Substantia nigra (tissue), 51 donors: ENCODE measurements at places on chromosomes 6 and 20.
A peak's percentile ranks its signal among the peaks of the same experiment; 100 is the strongest.

DNA sequence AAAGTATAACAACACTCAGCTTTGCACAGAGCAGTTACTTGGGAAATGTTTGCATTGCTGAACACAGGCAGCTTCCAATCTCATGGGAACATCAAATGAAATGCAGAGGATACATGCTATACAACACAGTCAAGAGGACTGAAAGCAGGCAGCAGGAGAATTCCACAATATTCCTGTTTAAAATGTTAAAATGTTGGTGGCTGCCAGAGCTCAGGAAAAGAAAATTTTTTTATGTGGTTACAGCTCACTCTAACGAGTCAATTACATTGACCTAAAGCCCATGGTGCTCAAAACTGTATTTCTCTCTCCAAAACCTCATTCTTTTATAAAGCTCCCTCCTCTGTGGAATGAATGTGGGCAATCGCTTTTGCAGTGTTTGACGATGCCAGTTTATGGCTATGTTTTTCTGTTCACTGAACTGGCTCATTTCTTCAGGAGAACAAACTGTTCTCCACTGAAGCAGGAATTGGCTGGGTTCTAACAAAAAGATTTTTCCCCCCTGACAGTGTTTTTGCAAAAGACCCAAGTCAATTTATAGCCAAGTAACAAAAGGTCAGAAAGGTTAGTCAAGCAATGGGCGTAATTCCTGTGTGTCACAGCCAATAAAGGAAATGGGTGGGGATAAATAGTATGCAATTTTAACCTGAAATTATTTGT lies 69.0 kb downstream of the ZHX3 start:
- DNase-seq, result no peak

GRCh38 chr20:18154342-18154741 lies 16.7 kb downstream of the KAT14 start:
- no peak for DNase-seq

- no peak for DNase-seq
Measured at GRCh38 chr20:4787069-4787468, 65.4 kb downstream of the PRND start.

- DNase-seq, result no peak
Measured at GRCh38 chr6:138659998-138660397, 113.6 kb upstream of the CCDC28A start.

- no peak for DNase-seq
Measured at GRCh38 chr20:36483919-36484808, 57.2 kb upstream of the MYL9 start.

DNA sequence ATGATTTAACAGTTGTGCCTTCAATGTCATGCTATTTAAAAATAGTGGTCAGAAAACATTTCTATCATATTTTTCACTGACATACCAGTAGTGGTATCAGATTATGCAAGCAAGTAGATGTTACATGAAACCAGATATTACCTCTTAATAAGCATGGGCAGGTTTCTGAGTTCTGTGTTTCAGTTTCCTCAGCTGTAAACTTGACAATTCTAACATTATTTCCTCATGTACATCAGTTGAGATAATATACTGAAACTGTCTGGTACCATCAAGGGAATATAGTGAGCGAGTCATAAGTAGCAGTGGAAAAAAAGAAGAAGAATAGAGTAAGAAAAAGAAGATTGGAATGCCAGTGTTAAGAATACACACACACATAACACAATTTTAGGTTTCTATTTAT lies 477.9 kb upstream of the MANEA start:
- DNase-seq, result no peak

DNA sequence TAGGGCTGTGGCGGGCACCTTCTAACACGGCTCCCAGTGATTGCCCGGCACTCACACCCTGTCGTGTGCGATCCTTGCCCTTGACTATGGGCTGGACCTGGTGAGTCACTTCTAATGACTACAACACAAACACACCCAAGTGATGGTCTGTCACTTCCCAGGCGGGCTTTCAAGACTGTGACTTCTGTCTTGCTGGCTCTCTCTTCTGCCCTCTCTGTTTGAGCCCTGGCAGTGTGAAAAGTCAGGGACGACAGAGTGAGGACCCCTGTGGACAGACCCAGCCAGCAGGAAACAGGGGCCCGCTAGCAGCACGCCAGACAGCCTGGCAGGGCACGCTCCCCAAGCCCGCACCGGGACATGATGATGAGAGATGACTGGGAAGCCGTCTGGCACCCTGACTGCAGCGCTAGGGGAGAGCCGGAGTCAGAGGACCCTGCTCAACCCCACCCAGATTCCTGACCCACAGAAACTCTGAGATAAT lies 43.0 kb downstream of the KIF16B start:
- DNase-seq, result no peak

DNA sequence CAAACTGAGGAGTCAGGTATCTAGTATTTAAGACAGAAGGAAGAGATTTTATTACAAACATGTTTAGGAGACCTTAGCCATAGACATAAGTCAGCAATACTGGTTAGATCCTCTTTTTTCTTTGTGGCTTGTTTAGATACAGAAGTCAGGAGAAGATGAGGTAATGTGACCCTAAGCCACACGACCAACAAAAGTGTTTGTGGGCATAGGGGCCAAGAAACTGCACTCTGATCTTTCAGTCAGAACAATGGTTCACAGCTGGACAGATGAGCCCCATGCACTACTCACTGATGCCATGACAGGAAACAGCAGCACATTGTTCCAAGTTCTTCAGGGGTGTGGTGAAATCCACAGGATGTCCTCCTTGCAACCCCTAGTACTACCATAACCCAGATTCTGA lies 238.5 kb upstream of the RAB32 start:
- no peak for DNase-seq

- no peak for DNase-seq
Measured at GRCh38 chr6:134235937-134236751, 81.8 kb downstream of the SGK1 start.

GRCh38 chr6:37029249-37029971 lies 24.0 kb downstream of the FGD2 start:
- peak; percentile 37 for DNase-seq

GRCh38 chr20:12786276-12786675 lies 222.5 kb upstream of the SPTLC3 start:
- no peak for DNase-seq

- DNase-seq, result no peak
Measured at GRCh38 chr6:40671001-40671693, 84.0 kb upstream of the LRFN2 start.
